Renal pelvis (tissue), 12 donors: ENCODE measurements at places on chromosomes 1 and 21. TPM values are rescaled to one million over a fixed set of nuclear protein-coding genes. Genes with fewer than 3 reads are reported as not detected.
A peak's percentile ranks its signal among the peaks of the same experiment; 100 is the strongest.

ANKRD35 gene
- polyA plus RNA-seq = 2.7 TPM

DNA sequence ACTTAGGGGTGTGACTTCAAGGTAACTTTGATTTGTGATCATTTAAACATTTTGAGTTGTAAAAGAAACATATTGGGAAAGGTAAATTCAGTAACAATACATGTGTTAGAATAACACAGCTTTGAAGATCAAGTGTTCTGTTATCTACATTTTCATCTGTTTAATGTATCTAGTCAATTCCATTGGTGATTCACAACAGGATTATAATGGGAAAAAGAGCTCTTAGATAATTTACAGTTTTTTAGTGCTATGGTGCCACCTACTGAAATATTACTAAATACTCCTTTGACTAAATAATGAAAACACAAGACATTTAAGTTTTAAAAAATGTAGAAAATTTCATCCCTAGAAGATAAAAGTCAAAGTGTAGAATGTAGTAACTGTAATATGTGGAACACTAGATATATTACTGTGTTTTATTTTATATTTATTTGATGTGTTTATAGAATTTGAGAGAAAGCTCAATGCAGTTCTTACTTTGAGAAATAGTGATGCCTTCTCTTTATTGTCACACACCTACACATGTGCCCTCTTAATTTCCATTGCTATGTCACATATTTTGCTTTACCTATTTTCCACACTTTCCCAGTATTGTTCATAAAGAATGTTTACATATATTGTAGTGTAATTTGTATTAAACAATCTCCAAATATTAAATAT, 47.4 kb downstream of the PTPRC start:
- DNase-seq = no peak

DNA sequence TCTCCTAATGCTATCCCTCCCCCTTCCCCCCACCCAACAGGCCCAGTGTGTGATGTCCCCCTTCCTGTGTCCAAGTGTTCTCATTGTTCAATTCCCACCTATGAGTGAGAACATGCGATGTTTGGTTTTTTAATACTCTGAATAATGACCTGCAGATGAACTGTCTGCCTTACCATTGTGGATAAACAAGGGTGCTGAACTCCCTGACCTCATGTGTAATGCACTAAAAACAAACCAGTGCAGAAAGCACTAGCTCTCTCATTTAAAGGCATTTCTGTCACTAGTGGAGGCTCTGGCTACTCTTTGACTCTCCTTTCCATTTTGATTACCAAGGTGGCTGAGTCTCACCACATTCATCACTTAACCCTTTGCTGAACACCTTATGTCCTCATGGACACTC, 23.1 kb upstream of the TRAF3IP3 start:
- DNase-seq = no peak

- no peak for DNase-seq
Observed at GRCh38 chr1:210688512-210689234, 360.0 kb downstream of the HHAT start.

DNA sequence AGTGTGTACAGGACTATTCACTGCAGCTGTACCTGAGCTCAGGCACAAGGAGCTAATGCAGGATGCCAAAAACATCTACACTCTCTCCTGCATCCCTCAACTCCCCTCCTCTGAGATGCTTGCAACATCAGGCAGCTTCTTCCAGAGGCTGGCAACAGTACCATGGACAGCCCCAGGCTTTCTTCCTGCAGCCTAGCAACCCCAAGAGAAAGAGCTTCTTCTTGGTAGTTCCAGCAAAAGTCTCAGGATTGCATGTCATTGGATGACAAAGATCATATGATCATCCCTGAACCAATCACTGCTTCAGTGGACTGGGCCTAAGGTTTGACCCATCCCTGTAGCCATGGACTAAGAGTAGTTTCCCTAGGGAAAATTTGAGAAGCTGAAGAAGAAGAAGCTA, 46.7 kb downstream of the CAMK2N1 start:
- DNase-seq = peak; percentile 16
